Foreskin keratinocyte (primary cell): ENCODE measurements at places on chromosomes 12 and 14.
A peak's percentile ranks its signal among the peaks of the same experiment; 100 is the strongest.

GRCh38 chr14:33710273-33710672 is 240.6 kb downstream of the EGLN3 start:
- DNase-seq: no peak

DNA sequence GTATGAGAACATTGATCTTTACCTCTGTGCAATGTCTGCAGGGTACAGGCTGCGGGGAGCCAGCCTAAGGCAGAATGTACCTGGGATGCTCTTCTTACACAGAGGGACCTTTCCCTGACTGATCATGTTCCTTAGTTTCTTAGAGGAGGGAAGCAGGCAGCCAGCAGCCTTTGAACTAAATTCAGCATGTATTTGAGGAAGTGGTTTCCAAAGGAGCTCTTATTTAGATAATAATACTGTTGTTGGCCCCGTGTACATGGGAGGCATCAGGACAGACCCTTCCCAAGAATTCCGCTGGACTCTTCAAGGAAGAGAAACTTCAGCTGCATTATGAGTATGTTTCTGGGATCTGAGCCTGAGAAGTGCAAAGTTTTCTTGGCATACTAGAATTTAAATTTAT is 98.8 kb downstream of the CCDC92 start:
- DNase-seq: no peak

DNA sequence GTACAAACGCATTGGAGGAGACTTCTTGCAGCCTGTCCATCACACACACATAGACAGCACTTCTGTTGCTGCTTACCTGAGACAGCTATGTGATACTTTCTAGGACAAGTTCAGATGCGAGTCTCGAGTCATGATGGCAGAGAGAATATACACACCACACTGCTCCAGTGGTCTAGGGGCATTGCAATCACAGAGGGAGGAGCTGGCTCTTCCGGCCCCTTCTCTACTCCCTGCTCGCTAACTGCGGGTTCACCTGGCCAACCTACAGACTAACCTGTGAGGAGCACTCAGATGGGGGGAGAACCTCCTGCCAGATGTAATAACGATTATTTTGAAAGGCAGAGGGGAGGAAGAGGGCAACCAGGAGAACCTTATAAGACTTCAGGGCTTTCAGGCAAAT is 30.7 kb downstream of the EMP1 start:
- DNase-seq: no peak

DNA sequence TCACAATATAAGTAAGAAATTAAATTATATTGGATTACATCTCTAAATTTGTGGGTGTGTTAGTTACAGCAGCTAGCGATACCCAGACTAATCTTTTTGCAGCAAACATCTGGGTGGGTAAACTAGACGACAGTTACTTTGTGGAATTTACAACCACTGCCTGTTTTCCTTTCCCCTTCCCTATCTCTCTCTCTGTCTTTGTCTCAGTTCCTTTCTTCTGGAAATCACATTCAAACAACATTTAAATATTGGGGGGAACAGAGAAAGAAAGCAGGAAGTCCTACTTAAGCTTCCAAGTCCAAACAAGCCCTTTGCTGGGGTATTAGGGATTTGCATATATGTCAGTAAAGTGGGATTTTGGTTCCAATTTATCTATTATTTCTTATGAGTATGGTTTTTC is 97.6 kb downstream of the WIF1 start:
- no peak for DNase-seq

- DNase-seq: no peak
Observed at GRCh38 chr14:61258985-61259384, 22.2 kb downstream of the TMEM30B start.

DNA sequence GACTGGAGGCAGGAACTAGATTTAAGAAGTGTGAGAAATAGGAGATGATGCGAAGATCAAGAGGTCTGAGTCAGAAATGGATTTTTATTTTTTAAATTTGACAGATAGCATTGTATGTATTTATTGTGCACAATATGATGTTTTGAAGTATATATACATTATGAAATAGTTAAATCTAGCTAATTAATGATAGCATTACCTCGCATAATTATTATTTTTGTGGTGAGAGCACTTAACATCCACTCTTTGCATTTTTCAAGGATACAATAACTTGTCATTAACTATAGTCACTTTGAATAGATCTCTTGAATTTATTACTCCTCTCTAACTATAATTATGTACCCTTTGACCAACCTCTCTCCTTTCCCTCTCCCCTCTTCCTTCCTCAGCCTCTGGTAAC is 3.7 kb downstream of the SMOC1 start:
- no peak for DNase-seq

DNA sequence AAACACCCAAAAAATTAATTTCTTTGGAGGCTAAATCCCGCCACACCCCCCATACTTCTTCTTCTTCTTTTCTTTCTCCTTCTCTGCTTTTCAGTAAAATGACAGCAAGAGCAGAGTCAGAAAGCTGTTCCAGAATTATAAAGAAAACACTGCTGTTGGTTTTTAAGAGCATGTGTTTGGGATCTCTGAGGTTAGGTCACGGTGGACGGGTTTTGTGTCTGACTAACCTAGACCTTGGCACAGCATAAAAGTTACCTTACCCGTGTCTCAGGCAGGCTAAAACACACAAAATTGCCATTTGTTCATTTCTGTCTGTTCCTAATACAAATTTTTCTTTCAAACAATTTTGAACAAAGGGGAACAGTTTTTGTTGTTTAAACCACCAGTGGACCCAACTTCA is 540.8 kb downstream of the NRXN3 start:
- DNase-seq: no peak

DNA sequence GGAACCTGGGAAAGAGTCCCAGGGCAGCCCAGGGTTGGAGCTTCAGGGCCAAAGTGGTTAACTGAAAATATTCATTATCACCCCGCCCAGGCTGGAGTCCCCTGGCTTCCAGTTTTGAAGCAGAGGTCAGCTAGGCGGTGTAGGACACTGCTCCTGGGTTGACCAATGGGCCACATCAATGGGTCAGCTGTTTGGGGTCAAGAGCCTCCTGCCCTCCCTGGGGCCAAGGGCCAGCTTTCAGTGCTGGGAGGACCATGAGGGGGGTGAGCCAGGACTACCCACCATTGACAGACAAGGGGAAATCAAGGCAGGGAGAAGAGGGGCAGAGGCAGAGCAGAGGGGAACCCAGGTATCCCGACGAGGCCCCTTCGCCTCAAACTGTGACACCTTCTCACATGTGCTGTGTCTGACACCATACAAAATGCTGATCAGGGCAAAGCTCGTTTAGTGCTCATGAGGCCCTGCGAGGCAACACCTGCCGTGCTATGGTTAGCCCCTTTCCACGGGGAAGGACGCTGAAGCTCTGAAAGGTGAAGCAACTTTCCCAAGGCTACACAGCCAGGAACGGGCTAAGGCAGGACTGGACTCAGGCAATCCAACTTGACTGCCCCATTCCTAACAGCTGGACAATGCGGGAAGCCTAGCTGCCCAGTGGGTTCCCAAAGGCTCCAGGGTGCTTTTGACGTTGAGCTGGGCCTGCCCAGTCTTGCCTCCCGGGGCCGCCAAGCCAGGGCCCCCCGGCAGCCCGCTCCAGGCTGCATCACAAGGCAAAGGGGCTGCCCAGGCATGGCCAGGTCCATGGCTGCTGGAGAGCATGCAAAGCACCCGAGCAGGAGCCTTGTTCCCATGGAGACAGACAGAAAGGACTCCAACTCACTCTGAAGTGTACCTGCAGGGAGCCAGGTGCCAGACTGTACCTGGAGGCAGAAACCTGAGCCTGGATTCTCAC is 2.0 kb downstream of the SYNE3 start:
- no peak for DNase-seq

DNA sequence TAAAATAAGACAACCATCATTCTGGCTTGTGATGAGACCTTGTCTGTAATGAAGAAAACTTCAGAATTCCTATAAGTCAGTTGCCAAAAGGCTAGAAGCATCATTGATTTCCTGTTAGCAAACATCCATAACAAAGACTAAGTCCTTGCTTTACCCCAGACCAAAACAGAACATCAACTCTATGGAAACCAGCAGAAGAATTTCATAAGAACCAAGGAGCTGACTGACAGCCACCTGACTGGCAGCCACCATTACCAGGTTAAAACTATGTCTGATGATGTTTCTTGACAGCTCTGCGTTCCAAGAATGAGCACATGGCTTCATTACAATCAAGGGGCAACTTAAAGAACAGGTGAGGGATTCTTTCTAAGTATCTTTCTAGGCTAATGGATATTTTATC is 29.3 kb downstream of the HECTD4 start:
- no peak for DNase-seq

DNA sequence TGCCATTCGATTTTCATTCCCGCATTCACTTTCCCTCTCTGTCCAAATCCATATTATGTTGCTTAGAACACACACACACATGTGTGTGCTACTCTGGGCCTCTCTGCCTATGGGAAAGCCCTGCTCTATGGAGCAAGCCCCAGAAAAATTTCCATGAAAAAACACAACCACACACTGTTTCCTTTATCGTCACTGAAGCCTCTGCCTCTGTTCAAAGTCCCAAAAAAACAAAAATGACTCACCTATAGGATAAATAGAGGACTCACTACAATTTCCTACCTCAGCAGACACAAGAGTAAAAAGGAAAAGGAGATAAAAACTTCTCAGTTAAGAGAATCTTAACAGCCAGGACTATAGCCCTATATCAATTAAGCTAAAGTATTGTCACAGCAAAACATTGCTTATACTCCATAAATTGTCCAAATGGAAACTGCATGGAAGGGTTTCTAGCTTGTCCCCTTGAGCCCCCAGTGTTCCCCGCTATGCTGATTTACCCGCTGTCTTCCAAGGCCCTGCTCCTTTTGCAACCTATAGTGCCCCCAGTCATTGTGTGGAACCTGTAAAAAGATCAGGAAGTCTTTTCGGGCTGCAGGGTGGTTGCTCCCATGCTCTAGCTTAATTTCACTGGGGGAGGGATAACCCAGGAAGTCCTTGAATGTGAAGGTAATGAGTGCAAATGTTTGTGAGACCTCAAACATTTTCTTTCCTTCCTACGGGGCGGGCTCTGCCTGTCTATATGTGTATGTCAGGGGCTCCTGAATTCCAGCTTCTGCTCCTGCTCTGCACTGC is 11.1 kb upstream of the PIP4K2C start:
- no peak for DNase-seq

- no peak for DNase-seq
Observed at GRCh38 chr12:114186241-114187002, 219.5 kb downstream of the TBX5 start.

- no peak for DNase-seq
Observed at GRCh38 chr14:54450535-54450934, 9.4 kb upstream of the CNIH1 start.

- no peak for DNase-seq
Observed at GRCh38 chr12:46368684-46369083, 3.9 kb downstream of the SLC38A2 start.

- no peak for DNase-seq
Observed at GRCh38 chr14:79420725-79421124, 790.6 kb downstream of the DIO2 start.

DNA sequence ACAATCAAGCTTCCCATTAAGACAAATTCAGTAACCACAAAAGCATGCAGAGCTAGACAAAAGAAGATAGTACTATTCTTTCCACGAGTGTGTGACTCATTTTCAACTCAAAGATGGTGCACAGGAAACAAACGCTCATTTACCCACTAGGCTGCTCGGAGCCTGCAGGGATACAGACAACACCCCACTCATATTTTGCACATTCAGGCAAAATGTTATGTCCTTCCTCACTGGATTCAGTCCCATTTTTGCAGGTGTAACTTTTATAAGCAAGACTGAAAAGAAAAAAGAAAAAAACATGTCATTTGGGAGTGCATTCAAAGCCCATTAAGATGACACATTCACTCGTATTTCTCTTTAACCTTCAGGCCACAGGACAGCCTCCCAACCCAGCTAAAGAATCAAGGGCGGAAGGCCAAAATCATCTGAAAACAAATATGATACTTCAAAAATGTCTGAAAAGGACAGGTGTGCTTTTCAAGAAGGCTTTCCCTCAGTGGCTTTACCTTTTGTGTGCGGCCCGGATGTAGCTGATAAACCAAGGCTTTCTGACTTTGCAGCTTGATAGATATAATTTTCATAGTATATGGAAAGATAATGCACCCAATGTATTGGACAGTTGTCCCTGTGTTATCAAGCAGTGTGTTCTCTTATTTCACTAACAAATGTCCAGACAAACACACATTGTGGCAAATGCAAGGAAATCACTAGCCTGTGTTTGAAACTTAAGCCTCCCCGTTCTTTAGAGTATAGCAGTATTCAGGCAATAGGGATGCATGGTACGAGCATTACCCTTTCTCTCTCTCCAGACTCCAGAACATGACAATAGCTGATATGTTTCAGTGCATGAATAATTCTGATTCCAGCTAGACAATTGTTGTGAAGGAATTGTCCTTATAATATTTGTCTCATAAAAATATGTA is 147.8 kb upstream of the KRR1 start:
- peak; percentile 89 for DNase-seq

DNA sequence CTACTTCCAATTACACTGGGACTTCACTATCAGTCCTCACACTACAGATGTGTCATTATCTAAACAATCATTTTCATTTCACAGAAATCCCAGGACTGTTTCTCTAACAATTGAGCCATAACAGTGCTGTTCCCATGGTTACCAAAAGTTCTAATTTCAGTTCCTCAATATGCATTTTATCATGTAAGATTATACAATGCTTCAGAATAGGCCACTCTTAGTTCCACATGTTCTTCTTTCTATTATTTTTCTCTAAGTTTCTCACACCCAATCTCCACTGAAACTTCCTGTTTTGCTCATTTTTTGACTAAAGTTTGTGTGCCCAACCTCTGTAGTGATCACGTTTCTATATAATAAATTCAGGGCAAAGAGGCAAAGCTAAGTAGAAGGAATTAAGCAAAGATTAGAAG is 185.8 kb downstream of the DUSP6 start:
- DNase-seq: no peak

- DNase-seq: no peak
Observed at GRCh38 chr12:88419794-88420193, 160.5 kb downstream of the KITLG start.
